ENCODE measurements at places on chromosomes 3 and 15.

GRCh38 chr3:42080453-42080872, 10.7 kb upstream of the TRAK1 start:
- peak; percentile 80 for DNase-seq

DNA sequence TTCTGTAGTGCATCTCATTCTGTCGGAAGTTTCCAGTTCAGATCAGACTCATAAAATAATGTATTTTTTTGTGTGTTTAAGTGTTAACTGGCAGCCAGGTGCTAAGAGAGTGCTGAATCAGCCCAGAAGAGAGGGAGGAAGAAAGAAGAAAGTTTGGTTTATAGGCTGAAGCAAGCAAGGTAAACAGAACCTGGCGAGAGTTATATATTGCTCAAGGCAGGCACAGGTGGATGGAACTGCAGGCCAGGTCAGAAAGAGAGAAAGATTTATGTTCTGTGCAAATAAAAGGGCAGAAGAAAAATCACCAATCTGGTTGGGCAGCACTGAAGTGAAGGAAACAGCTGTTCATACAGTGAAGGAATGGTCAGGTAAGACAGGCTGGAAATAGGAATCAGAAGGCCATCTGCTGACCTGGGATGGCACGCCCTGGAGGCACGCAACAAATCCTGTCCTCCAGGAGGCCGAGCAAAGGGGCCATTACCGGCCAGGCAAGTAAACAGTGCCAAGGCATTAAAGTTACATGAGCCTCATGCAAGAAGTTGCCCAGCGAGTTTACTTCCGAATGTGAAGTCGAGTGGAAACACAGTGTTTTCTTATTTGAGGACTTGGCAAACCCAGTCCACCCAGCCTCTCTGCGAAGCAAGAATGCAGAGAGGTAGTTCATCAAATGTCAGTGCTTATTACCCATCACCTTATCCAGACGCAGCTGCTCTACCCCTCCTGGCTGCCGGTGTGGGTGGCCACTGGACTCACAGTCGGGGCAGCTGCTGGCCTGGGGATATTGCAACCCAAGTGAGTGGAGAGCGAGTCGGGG, 309.8 kb downstream of the VPS13C start:
- peak; percentile 46 for DNase-seq

DNA sequence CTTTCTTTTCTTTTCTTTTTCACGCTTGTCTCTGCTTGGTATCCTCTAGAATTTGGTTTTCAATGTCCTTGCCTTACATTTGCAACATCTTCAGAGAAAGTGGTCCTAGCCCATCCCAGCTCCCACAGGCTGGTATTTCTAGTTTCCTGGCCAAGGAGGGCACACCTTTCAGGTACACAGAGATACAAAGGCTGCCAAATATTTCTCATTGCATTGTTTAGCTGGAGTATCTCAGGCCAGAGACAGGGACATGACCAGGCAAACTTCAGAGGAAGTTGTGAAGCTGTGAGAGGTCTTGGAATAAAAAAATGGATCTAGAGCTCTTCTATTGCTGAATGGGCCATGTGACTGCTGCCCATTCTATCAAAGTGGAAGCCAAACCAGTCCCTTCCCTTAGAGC, 68.9 kb downstream of the BDH1 start:
- DNase-seq, result no peak

DNA sequence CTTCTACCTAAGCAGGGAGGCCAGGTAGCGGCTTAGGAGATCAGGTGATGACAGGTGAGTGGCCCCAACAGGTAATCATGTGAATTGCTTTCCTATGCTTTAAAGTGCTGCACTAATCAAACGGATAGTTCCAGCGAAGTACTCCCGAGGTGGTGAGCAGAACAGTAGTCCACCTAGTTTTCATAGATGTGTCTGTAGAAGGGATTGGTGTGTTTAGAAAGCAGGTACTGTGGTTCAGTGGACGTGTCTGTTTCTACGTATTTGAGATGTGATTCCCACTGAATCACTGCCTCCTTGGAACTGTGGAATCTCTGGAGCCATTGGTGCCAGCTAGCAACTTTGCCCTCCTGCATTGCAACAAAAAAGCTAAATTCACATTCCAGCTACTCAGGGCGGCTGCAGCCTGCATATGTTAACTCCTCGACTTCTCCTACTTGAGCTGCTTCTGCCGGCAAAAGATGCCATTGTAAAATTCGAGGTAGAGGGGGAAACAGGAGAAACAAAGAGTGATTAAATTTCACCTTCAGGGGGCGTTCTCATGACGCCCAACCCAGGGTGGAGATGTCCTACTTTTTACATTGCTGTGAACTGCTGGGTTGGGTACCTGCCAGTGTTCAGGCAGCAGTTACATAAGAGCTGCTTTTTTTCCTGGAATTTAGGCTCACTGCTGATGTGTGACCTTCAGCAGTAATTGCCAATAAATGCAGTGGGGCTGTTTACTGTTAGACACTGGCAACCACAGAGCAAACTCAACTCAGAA, 227.3 kb downstream of the ITPR1 start:
- DNase-seq, result peak; percentile 68

DNA sequence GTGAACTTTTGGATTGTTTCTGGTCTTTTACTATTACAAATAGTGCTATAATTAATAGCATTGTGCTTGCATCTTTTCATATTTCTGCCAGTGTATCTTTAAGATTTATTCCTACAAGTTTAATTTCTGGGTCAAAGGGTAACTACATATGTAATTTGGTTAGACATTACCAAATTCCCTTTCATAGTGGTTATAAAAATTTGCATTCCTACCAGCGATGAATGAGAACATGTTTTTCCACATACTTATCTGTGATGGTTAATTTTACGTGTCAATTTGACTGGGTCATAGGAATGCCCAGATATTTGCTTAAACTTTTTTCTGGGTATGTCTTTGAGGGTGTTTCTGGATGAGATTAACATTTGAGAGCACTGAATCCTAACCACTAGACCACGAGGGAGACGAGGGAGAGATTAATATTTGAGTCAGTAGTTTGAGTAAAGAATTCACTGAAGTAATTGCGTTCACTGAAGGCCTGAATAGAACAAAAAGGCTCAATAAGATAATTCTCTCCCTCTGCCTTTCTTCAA, 132.3 kb upstream of the NEO1 start:
- DNase-seq, result no peak

DNA sequence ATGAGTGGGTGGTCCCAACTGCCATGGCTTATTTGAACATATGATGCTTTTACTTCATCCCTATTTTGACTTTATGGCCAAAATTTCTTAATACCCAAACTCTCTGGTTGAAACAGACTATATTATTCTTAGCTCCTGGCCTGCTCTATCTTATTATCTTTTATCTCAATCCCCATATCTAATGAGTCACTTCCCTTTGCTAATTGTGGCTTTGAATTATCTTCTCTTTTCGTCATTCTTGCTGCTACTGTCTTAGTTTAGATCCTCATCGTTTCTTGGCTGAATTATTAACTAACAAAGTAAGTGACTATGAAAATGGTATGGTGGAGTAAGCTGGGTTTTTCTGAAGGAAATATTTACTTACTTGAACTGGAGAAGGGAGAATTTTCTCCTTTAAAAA, 28.2 kb upstream of the DNAJC19 start:
- DNase-seq, result no peak

DNA sequence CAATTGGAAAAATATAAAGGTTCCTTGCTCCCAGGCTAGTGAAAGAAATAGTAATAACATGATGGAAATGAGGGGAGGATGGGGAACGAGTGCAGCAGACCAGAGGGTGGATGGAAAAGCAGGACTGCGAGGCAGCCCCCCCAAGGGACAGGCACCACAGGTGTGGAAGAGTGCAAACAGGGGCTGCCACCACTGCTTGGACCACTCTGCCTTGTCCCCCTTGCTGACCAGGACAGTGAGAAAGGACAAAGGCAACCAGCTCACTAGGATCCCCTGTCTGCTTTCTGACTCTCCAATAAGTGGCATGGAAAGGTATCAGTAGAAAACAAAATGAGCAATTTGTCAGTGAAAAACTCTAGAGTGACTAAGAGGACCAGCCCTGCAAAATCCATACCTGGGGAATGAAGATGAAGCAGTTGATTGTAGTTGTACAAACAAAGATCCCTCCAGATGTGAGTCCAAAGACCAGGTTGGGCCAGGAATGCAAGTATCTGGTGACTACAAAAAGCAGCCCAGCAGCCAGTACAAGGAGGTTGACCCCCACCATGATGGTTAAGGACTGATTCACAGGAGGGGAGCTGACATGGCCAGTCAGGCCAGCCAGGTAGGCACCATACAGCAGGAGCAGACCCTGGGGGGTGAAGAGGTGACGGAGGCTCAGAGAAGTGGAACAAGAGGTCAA, 86.6 kb upstream of the GSK3B start:
- no peak for DNase-seq

DNA sequence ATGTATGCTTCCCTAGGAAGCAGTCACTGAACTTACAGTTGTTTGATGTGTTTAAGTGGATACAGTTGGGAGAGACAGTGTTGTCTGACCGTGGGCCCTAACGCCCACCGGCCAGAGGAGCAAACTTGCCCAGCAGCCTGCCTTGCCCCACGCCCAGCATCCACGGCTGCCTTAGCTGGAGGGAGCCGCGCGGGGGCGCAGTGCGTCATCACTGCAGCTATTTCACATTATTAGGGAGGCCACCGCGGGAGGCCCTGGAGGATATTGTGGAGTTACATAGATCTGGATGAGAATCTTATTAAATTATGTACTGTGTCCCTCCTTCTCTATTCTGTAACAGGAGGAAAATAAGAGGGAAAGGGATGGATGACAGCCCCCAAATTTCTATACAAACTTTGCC, 267.2 kb downstream of the GABRG3 start:
- DNase-seq, result no peak

DNA sequence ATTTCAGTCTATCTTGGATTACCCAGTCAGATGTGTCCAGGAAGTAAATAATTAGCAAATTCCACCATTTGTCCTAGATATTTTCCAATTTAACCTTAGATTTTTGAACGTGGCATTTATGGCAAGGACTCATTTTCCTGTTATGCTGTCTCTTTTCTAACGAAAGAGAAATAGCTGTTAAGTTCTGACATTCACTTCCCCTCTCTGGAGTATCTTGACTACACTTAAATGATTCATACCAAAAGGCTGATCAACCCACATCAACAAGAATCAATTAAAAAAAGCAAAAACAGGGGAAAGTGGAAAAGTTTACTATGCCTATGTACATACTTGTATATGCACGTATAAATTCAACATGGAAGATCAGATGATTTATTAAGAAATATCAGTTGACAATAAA, 149.9 kb downstream of the FRMD5 start:
- DNase-seq, result no peak

- DNase-seq, result no peak
Measured at GRCh38 chr15:87228460-87228859, 1028.1 kb downstream of the NTRK3 start.

DNA sequence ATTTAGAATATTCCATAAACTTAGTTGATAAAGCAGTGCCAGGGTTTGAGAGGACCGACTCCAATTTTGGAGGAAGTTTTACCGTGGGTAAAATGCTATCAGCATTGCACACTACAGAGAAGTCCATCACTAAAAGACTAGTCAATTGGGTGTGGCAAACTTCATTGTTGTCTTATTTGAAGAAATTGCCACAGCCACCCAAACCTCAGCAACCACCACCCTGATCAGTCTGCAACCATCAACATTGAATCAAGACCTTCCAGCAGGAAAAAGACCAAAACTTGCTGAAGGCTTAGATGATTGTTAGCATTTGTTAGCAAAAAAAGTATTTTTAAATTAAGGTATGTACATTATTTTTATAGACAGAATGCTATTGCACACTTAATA, 60.5 kb downstream of the KLF13 start:
- DNase-seq, result no peak

GRCh38 chr3:47047069-47047468, 67.6 kb downstream of the NBEAL2 start:
- DNase-seq, result no peak

DNA sequence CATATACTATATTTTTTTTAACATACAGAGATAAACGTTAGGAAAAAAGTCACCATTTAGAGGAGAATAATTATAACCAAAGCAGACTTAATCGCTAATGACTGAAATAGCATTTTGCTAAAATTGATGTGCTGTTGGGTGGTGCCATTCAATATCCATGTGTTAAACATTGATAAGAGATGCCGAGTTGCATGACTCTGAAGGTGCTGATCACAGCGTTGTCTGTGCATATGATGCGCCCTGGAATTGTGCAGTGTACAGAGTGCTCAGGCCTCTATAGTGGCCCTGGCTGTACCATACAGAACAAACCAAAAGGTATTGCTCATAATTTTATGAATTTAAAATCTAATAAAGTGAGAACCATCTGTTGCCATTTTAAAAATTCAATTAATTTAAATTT, 168.3 kb downstream of the MEIS2 start:
- DNase-seq, result no peak

GRCh38 chr15:88648357-88649214, 9.8 kb downstream of the ISG20 start:
- peak; percentile 63 for DNase-seq

DNA sequence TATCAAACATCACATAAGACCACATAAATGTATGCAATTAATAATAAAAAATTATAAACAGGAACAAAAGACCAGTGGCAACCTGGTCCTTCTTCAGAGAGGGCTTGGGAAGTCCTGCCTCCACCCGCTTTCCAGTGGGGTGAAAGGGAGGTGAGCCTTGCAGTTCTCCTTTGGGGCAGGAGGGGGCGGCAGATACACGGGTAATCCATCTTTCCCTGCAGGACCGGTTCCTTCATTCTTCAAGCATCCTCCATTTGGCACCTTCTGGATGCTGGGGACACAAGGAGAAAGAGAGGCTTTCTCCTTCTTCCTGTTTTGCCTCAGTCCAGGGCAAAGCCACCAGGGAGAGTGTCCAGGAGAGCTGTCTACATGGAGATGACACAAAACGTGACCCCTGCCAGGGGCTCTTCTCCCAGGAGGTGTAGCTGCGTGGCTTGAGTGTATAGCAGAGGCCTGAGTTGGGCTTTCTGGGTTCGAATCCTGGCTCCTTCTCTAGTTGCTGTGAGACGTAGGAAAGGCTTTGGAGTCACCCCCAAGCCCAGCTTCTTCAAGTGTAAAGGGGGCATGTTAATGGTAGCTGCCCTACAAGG, 23.2 kb downstream of the RPLP1 start:
- peak; percentile 67 for DNase-seq

GRCh38 chr3:145649368-145649887, 511.6 kb downstream of the PLOD2 start:
- DNase-seq, result no peak

DNA sequence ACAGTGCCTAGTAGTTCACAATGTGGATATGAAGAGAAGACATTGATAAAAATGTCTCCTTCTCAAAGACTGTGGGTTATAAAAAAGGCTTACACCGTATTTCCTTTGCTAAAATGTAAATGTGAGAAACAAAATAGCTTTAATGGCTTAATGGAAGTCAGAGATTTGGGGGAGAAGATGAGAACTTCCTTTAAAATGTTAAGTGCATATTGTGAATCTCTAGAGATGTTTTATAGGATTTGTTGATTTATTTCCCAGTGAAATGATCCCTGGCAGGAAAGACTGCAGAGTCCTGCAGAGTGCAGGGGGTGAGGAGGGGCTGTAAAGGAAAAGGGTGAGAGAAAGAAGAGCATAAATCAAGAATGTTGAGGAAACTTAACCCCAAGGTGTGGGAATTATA, 305.1 kb downstream of the GAP43 start:
- DNase-seq, result no peak

All from globus pallidus (tissue), 1 donor.